Immature natural killer cell (primary cell): ENCODE measurements at places on chromosomes 3 and 15. TPM values are rescaled to one million over a fixed set of nuclear protein-coding genes. Genes with fewer than 3 reads are reported as not detected.

Gene ABTB1
- polyA plus RNA-seq: 141 TPM

Gene SPSB4
- polyA plus RNA-seq: not detected

Gene NEK11
- not detected for polyA plus RNA-seq

Gene GOLGA8O
- polyA plus RNA-seq: 17.1 TPM

DNA sequence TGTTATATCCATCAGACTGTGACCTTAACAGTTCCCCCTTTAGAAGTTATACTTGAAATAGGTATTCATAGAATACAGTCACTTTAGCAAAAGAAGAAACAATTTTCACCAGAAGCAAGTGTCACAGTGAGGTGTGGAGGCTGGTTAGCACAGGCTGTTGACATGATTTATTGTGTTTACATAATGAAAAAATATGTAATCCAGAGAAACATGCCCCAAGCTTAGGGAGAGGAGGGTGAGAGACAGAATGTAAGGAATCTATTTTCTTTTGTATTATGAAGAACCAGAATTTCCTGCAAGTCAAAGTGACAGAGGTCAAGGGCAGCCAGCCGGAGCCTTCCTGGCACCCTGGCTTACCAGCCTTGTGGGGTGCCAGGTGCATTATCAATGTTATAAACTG, 4.0 kb downstream of the IL12A start:
- DNase-seq: no peak
- no peak overlapping the region for H3K4me3 ChIP-seq
- H3K4me1 ChIP-seq: peaks cover 23% of the 10 kb centered on the region
- no peak overlapping the region for H3K27ac ChIP-seq
- no peaks in the 10 kb centered on the region for H3K36me3 ChIP-seq
- peaks cover 1% of the 10 kb centered on the region for H3K27me3 ChIP-seq

- no peak overlapping the region for H3K4me3 ChIP-seq
- H3K27me3 ChIP-seq: no peaks in the 10 kb centered on the region
- no peaks in the 10 kb centered on the region for H3K4me1 ChIP-seq
- no peaks in the 10 kb centered on the region for H3K36me3 ChIP-seq
Measured at GRCh38 chr3:3705090-3705775, 94.0 kb upstream of the LRRN1 start.

GRCh38 chr3:99663977-99664376, 25.6 kb downstream of the COL8A1 start:
- no peaks in the 10 kb centered on the region for H3K4me1 ChIP-seq
- H3K27me3 ChIP-seq: peaks cover 5% of the 10 kb centered on the region
- DNase-seq: no peak

- H3K27me3 ChIP-seq: peaks cover 2% of the 10 kb centered on the region
- H3K4me3 ChIP-seq: no peak overlapping the region
- no peaks in the 10 kb centered on the region for H3K36me3 ChIP-seq
- no peaks in the 10 kb centered on the region for H3K4me1 ChIP-seq
Measured at GRCh38 chr3:29655015-29655747, 374.3 kb downstream of the RBMS3 start.

- DNase-seq: no peak
- H3K27me3 ChIP-seq: no peaks in the 10 kb centered on the region
- H3K4me3 ChIP-seq: no peak overlapping the region
- H3K36me3 ChIP-seq: peaks cover 4% of the 10 kb centered on the region
- H3K4me1 ChIP-seq: no peaks in the 10 kb centered on the region
Measured at GRCh38 chr3:149702691-149703441, 45.0 kb upstream of the WWTR1 start.

DNA sequence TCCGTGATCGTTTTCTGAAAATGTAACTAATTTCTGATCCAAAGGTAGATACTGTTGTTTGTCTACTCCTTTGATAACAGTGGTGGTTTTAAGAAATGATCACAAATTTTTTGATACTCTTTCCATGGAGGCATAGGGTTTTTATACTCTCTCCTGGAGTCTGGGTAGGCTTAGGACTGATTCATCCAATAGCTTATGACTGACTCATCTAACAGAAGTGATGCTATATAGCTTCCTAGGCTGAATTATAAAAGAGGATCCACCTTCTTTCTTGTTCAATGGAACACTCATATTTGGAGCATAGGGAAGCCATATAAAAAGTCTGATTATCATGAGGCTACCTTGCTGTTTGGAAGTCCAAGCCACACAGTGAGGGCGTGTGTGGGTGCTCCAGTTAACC, 84.3 kb downstream of the CHST2 start:
- H3K27ac ChIP-seq: no peak overlapping the region
- H3K27me3 ChIP-seq: peaks cover 3% of the 10 kb centered on the region
- no peak overlapping the region for H3K4me3 ChIP-seq
- peaks cover 21% of the 10 kb centered on the region for H3K4me1 ChIP-seq

DNA sequence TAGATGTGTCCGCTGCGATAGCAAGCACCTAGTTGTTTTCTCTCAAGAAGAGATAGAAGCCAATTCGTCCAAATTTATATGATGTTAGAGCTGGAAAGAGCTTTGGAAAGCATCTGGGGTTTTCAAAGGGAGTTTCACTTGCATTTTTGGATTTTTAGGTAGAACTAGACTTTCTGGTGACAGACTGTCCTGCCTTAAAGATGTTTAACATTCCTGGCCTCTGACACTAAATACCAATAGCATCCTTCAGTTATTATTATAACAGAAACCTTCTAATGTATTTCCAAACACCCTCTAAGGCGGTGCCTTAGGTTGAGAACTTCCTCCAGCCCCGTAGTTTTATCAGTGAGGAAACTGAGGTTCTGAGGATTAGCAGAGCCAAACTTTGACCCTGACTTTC, 305.3 kb downstream of the SATB1 start:
- H3K4me3 ChIP-seq: no peak overlapping the region
- H3K4me1 ChIP-seq: no peaks in the 10 kb centered on the region
- H3K27ac ChIP-seq: no peak overlapping the region
- H3K27me3 ChIP-seq: peaks cover 3% of the 10 kb centered on the region
- DNase-seq: no peak
